ENCODE measurements at places on chromosomes 2 and 18. TPM values are rescaled to one million over a fixed set of nuclear protein-coding genes. Genes with fewer than 3 reads are reported as not detected.

The SRD5A2 gene
- not detected for total RNA-seq

The KCNJ13 gene
- not detected for total RNA-seq

The GRP gene
- total RNA-seq = 1.4 TPM

DNA sequence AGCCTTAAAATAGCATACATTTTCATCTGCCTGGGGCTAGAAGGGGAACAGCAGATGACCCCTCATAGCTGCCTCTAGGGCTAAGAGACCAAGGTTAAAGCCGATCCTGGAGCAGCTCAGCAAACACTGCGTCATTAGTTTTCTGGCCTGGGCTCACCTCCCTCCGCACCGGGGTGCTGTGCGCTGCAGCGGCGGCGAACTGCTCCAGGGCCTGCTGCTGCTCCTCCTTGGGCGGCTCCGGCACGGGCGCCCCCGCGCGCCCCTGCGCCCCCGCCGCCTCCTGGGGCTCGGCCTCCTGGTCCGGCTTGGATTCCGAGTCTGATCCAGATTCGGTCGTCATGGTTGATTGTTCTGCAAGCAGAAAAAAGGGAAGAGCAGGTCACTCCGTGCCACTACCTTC lies 55.0 kb downstream of the EPB41L3 start:
- peak; percentile 75 for DNase-seq

DNA sequence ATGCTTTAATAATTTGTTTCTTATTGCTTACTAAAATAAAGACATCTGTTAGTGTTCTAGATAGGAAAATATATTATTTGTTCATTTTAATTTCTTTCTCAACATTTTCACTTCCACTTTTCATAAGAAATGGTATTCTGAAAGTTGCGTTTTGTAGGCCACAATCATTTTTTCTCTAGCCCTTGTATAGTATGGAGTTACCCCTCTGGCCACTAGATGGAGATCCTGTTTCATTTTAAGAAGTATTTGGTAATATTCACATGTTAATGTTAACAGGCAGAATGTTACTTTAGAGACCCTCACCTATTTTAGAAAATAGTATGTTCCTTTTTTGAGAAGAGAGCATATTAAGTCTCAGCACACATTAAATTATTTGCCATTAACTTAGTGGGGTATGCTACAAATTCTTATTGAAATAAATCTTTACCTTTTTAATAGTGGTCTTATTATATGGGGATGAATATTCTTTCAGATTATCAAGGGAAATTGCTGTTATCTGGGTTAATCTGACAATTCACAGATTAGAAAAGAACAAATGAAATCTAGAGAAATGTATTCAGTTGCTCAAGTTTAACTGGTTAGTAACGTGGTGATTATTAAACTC lies 73.9 kb upstream of the TTC27 start:
- no peak for DNase-seq

GRCh38 chr2:191899410-191899809 lies 52.5 kb upstream of the CAVIN2 start:
- DNase-seq = no peak

GRCh38 chr2:100198461-100199230 lies 56.3 kb upstream of the AFF3 start:
- no peak for DNase-seq

- no peak for DNase-seq
These were observed 56.9 kb downstream of the ITGA6 start for GRCh38 chr2:172484253-172484652.

DNA sequence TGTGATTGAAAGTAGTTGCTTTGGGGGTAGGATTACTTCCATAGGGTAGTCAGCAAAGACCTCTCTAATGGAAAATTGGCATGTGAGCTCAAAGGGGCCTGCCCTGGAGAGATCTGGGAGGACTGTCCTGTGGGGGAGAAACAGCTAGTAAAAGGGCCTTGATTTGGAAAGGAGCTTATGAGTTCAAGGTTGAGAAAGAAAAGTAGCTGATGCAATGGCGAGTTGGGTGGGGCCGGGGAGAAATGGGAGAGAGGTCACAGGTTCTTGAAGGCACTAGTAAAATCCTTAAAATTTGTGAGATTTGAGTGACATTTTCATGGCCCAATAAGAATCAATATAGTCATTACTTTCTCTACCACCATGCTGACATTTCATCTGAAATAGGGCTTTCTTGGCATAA lies 82.0 kb upstream of the CCDC195 start:
- no peak for DNase-seq

GRCh38 chr18:30999186-30999585 lies 43.4 kb downstream of the DSC3 start:
- no peak for DNase-seq

- no peak for DNase-seq
These were observed 7.0 kb downstream of the CHCHD5 start for GRCh38 chr2:112591413-112591812.

DNA sequence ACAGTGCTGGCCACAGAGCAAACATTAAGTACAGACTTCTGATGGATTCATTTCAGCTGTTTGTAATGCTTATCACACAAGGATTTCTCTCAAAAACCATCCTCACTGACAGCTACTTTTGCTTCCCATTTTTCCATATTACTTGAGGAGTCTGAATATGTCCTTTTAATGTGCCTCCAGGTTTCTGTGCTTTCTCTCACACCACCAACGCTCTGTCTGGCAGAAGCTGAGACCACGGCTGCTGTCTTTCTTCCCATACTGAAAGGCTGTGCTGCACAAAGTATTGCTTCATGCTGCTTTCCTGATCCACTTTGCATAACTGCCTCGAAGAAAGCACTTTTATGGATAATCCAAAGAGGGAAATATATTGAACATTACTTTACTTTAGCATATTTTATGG lies 312.1 kb upstream of the ZEB2 start:
- no peak for DNase-seq
